SK-N-SH (cell line): ENCODE measurements at places on chromosomes 5 and 9.

- no peak overlapping the region for H3K27ac ChIP-seq
- peaks cover 5% of the 10 kb centered on the region; the same call in 1 of the 2 replicates for H3K4me1 ChIP-seq
Measured at GRCh38 chr5:126941403-126941802, 89.0 kb downstream of the MARCHF3 start.

GRCh38 chr5:93193431-93194347 lies 387.3 kb downstream of the NR2F1-AS1 start:
- H3K36me3 ChIP-seq = no peaks in the 10 kb centered on the region
- H3K27ac ChIP-seq = no peak overlapping the region
- no peak overlapping the region for H3K4me3 ChIP-seq
- no peaks in the 10 kb centered on the region for H3K27me3 ChIP-seq
- H3K4me1 ChIP-seq = peaks cover 6% of the 10 kb centered on the region
- no peak for DNase-seq

GRCh38 chr9:138024831-138025291 lies 147.3 kb downstream of the CACNA1B start:
- H3K4me3 ChIP-seq = no peak overlapping the region
- H3K4me1 ChIP-seq = no peaks in the 10 kb centered on the region
- no peaks in the 10 kb centered on the region for H3K27me3 ChIP-seq

- no peak for DNase-seq
- no peak overlapping the region for H3K4me3 ChIP-seq
- no peak overlapping the region for H3K27ac ChIP-seq
- peaks cover 19% of the 10 kb centered on the region; the same call in 1 of the 2 replicates for H3K4me1 ChIP-seq
Measured at GRCh38 chr5:179427032-179427675, 81.9 kb upstream of the ADAMTS2 start.

DNA sequence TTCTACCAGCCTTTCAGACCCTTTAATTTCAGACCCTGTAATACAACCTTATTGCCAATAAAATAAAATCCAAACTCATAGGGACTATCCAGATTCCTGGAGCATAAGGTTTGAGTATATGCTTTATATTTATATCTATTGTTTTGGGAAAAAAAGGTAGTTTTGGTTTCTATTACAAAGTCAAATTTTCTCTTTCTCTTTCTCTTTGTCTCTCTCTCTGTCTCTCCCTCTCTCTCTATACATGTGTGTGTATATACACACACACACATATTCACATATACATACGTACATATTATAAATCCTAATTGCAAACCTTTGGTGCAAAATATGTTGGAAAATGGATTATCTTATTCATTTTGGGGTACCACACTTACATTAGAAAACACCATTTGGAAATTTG lies 39.0 kb downstream of the TMEM232 start:
- H3K36me3 ChIP-seq = no peaks in the 10 kb centered on the region
- H3K27ac ChIP-seq = no peak overlapping the region
- H3K4me3 ChIP-seq = no peak overlapping the region
